ENCODE measurements at places on chromosomes 6 and 20.

GRCh38 chr6:43951063-43951755 is 176.0 kb downstream of the MRPL14 start:
- DNase-seq: peak; percentile 62

DNA sequence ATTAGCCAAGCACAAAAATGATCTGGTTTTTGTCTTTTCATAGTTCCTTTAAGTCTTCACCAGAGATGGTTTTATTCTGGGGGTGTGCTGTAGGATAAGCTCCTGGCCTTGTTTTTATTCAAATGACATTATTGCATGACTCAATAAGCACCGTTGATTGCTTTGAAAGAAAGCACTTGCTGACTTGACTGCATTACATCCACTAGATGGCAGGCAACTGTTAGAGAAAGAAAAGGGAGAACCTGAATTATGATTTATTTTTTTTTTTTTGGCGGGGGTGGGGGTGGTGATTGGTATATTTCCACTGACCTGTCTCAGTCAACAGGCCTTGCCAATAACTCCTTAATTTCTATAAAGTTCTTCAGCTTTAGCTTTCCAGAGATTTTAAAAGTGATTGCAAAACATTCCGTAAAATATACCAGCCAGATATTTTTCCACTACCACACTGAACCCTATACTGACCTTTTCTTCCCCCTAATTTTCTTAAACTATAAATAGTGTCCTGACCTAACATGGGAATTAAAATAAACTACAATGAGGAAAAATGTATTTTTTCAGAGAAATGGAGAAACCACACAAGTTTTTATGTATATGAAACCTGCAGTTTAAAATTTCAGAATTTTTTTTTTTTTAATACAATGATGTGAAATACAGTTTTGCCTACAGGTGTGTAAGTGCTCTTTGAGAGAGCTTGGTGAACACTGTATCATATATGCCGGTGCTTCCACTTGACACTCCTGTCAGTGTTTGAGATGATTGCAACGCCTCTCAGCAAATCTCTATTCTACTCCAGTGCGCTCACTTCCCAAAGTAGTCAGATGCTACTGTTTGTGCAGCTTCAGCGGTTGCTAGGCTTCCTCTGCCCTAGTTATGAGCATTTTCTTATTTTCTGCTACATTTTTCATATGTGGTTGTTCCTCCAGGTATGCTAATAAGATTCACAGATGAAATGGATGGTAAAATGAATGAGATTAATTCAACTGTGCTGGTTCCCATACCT is 274.3 kb downstream of the CD109 start:
- DNase-seq: no peak

DNA sequence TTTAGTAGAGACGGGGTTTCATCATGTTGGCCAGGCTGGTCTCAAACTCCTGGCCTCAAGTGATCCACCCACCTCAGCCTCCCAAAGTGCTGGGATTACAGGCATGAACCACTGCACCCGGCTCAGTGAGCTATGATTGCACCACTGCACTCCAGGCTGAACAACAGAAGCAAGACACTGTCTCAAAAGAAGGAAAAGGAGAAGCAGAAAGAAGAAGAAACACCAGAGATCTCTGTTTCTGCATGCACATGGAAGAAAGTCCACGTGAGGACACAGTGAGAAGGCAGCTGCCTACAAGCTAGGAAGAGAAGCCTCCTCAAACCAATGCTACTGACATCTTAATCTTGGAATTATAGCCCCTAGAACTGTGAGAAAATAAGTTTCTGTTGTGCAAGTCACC is 16.0 kb downstream of the ECT2L start:
- no peak for DNase-seq

GRCh38 chr6:156984178-156984738 is 207.1 kb downstream of the ARID1B start:
- no peak for DNase-seq

DNA sequence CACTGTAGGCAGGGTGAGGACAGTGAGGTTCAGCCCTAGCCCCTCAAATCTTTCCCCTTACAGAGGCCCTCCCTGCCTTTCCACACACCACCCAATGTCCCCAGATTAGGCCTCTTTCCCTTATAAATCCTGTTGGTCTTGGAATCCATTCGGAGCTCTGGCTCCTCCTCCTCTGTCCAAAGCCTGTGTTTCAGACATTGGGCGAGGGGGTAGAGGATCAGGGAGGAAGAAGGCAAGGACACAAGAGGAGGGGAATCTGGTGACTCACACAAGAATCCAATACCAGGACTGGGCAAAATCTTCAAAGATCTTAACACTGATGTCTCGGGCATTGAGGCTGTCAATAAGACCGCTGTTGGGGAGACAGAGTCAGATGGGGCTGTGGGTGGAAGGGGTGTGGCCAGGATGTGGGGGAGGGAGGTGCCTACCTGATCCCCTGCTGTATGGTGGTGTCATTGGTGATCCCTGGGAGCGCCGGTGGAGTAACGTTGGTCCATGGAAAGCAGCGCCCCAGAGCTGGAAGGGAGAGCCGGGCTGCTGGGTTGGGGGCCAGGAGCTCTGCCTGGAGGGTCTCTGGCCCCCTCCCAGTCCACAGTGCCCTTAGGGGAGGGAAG is 7.6 kb downstream of the SLC44A4 start:
- no peak for DNase-seq

- no peak for DNase-seq
Measured at GRCh38 chr20:23841693-23842092, 15.2 kb upstream of the CST2 start.

DNA sequence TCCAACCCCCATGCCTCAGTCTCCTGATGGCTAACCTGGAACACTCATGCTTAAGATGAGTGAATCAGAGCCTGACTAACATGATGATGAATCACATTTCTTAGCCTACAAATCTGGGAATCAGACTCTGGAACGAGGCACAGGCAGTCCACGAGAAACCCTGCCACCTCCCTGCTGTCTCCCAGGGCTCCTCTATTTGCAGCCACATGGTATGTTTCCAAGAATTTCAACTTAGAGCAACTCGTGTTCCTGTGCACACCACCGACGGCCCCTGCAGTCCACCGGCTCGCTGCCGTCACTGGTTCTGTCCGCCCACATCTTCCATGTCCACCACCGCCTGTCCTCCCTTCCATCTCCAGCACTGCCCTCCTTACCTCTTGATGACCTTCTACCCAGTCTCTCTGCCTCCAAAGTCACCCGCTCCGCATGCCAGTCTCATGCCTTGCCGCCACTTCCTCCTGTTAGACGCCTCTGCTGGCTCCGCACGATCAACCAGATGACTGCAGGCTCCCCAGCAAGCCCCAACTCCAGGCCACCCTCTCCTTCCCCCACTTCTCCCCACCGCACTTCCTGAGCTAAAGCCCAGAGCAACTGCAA is 87.6 kb downstream of the AGPAT4 start:
- DNase-seq: no peak

DNA sequence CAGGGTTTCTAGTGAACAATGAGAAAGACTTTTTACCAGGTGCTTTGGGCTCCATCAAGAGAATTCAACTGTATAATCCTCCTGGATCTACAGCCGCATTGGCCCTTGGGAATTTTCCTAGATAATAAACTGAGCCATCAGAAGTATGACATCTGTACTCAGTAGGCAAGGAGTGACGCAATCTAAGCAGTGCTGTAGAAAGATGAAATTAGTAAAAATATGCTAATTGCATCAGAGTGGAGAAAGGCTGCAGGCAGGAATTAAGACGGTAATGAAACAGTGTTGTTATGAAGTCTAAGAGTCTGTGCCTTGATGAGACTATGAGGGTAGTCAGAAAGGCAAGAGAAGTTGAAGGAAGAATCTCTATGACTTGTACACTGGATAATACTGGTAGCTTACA is 507.9 kb upstream of the SOX4 start:
- DNase-seq: no peak

DNA sequence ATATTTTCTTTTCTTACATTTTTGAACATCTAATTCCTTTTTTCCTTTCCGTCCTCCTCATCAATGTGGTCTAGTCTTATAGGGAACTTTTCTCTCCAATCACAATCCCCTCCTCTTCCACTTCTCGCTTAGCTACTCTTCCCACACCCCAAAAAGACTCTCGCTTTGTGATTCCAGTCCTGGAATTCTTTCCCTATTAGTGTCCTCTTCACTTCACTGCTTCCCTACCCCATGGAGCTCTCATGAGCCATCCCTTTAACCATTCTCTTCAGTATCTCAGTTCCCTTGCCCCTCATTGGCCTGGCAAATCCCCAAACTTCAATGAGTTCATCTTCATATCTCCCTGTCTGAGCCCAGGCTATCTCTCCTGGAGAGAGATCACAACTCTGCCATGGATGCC is 55.3 kb upstream of the CEP85L start:
- no peak for DNase-seq

- DNase-seq: no peak
Measured at GRCh38 chr20:9141070-9141469, 72.2 kb downstream of the PLCB4 start.

DNA sequence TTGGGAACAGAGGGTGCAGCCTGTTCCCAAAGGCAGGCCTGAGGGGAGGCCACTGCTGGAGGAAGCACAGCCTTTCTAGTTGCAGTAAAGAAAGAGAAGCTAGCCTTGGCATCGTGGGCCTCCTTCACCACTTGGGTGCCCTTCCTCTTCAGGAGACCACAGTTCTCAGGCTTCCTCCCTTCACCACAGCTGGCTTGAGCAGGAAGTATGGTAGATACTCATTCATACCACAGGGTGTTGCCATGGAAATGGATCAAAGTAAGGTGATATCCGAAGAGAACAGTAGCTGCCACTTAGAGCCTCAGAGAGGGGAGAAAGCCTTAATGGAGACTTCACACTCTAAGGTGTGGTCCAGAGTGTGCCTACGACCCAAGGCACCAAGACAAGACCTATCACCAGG is 120.4 kb upstream of the RIPOR2 start:
- DNase-seq: no peak

DNA sequence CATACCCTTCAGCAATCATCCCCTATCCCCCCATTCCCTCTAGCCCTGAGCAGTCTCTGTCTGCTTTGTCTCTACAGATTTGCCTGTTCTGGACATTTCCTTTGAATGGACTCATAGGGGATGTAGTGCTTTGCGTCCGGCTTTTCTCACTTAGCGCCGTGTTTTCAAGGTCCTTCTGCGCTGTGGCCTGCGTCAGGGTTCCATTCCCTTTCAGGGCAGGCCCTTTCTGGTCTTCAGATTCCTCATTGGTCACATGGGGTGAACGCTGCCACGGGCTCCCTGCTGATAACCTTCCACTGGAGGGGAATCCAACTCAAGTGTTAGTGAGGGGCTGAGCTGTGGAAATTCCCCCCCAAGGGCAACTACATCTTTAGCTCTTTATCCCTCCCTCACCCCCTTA is 36.4 kb upstream of the APCDD1L start:
- no peak for DNase-seq

DNA sequence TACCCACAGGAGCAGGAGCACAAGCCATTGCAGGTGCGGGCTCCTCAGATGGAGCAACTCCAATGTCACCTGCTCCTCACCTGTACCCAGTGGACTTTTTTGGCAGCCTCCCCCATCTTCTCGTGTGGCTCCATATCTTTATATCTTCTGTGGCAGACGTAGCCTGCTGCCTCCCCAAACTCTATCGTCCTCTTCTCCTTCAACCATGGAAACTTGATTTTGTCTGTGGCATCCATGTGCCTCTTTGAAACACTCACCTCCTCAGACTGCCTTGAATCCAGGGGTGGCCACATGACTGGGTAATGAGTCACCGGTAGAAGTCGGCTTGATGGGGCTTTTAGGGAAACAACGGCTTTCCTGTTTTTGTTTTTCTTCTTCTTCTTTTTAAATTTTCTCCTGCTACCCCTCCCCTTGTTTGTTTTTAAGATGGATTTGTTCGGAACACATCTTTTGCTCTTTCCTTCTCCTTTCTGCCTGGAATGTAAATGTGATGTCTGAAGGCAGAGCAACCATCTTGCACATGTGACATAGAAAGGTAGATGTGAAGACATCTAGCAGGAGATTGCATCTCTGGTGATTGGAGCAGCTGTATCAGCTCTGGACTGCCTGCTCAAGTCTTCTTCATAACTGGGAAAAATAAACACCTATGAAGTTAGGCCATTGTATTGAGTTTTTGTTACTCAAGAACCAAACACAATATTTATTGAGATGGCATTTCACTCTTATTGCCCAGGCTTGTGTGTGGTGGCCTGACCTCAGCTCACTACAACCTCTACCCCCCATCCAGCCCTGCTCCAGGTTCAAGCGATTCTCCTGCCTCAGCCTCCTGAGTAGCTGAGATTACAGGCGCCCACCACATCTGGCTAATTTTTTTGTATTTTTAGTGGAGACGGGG is 69.9 kb upstream of the DDR1 start:
- DNase-seq: no peak

- DNase-seq: no peak
Measured at GRCh38 chr6:149580880-149581279, 14.7 kb downstream of the GINM1 start.

DNA sequence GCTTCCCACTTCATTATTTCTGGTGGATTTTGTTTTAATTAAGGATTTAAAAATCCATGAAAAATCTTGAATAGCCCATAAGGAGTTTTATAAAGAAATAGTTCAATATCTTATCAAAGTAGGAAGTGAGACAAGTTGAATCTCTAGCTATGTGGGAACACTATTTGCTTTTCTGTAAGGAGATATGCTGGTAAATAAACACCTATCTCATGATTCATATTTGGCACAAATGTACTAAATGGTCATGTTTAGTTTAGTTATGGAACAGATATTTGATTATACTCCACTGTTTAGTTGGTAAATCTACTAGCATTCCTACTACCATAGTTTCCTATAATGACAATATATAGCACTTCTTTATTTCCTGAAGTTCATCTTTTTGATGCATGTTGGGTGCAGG is 239.9 kb upstream of the CEP162 start:
- no peak for DNase-seq

GRCh38 chr6:163370464-163371117 is 43.9 kb upstream of the QKI start:
- DNase-seq: no peak

GRCh38 chr6:163946437-163946836 is 531.9 kb downstream of the QKI start:
- no peak for DNase-seq

DNA sequence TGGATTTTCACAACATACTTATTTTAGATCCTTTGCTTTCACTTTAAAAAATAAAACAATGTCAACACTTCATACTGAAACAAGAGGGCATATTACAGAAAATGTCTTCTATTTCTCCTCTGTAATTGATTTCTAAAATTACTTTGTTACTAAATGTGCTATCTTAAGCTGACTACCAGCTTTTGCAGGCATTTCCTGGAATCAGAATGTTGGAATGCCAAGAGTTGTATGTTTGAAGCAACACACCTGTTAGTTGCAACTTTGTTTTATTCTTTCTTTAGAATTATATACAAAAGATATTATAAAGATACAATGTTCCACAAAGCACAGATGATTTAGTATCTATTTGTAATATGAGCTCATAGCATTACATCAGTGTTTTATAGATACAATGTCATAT is 62.5 kb upstream of the TMEM170B start:
- DNase-seq: no peak

DNA sequence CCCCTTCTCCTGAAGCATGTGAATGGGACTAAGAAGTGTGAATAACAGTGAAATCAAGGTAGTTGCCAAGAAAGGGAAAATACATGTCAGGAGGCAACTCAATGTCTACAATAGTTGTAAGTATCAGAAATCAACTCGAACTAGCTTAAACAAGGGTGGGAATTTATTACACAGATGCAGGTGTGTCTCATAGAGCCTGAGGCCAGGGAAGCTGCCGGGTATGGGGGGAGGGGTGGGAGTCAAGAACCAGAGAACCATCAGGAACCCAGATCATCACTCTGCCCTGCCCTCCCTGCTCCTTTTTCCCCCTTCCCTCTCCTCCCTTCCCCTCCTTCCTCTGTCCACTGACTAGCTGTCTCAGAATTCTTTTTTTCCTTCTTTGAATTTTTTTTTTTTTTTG is 34.9 kb upstream of the BMP6 start:
- no peak for DNase-seq

Measured in hematopoietic multipotent progenitor cell treated with erythropoietin and hydrocortisone succinate and interleukin-3 and kit ligand, for 17 days (in vitro differentiated cells).